Fibroblast of lung (primary cell): ENCODE measurements at places on chromosomes 5 and 9. TPM values are rescaled to one million over a fixed set of nuclear protein-coding genes. Genes with fewer than 3 reads are reported as not detected.

GRCh38 chr9:100775912-100776311, 198.0 kb downstream of the CAVIN4 start:
- H3K36me3 ChIP-seq, result no peaks in the 10 kb centered on the region
- H3K4me1 ChIP-seq, result no peaks in the 10 kb centered on the region
- no peak overlapping the region for H3K27ac ChIP-seq
- no peak overlapping the region for H3K4me3 ChIP-seq

GRCh38 chr5:177096162-177097015, 9.7 kb downstream of the FGFR4 start:
- no peak overlapping the region for H3K27ac ChIP-seq
- H3K4me3 ChIP-seq, result no peak overlapping the region
- peaks cover 9% of the 10 kb centered on the region for H3K36me3 ChIP-seq
- H3K4me1 ChIP-seq, result peaks cover 23% of the 10 kb centered on the region
- H3K27me3 ChIP-seq, result no peaks in the 10 kb centered on the region
- no peak for DNase-seq

- DNase-seq, result no peak
- H3K27ac ChIP-seq, result no peak overlapping the region
- H3K4me3 ChIP-seq, result no peak overlapping the region
- no peaks in the 10 kb centered on the region for H3K4me1 ChIP-seq
These were observed 33.3 kb downstream of the DMRT2 start for GRCh38 chr9:1083325-1083913.

DNA sequence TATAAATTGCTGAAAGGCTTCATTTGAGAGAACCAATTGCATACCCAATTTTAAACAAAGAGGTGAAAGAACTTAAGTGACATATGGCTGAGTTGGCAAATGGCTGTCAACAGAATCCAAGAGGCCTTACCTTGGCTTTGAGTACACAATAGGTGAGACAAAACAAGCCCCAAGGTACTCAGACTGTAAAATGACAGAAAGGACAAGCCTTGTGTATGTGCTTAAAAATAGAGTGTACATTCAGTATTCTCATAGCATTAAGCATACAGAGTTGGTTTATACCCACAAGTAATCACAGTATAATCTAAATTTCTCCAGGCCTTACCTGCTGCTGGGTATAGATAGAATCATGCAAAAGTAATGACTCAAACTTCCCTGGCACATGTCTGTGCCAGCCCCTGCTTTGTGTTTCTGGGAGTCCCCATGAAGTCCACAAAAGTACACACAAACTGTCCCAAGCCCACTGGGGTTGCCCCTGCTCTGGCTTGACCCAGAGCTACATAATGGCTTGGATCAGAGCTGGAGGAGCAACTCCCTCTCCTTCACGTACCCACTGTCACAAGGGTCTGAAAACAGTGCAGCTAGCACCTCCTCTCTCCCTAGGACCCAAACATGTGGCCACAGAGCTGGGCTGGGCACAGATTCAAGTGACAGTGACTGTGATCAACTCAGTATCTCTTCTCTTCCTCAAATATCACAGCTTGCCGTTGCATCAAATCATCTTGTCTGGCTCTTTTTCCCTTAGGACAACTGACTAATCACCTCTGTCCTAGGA, 250.8 kb downstream of the ENC1 start:
- H3K4me1 ChIP-seq, result no peaks in the 10 kb centered on the region
- H3K27ac ChIP-seq, result no peak overlapping the region
- no peaks in the 10 kb centered on the region for H3K27me3 ChIP-seq
- no peak overlapping the region for H3K4me3 ChIP-seq

GRCh38 chr5:149405550-149406202, 26.6 kb upstream of the IL17B start:
- peak overlapping the region; percentile 90 for H3K27ac ChIP-seq
- H3K4me1 ChIP-seq, result peaks cover 30% of the 10 kb centered on the region
- H3K36me3 ChIP-seq, result no peaks in the 10 kb centered on the region

DNA sequence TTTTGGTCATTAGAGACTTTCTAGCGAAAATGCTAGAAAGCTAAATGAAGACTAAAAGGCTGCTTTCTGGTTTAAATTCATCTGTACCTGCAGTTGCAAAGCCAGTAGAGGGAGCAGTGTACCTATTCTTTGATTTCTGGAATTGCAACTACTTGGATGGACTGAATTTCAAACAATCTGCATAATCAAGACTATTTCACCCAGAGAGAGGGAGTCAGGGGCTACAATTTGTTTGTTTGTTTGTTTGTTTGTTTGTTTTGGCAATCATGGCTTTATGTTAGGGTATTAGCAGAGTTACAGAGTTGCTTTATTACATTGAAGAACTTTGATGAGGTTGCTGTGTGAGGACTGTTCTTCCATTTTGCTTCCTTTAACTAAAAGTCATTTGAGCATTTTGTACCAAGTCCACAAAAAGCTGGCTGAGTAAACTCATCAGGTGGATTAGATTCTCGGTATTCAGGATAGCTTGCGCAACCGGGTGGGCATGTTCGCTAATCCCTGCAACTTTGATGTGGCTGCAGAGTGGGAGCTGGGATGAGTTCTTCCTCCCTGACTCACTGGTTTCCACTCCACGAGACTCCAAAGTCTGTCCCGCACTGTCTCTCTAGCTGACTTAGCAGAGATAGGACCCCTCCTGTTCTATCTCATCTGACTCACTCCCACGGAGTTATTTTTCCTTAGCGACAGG, 80.0 kb upstream of the TUT7 start:
- peak overlapping the region; percentile 20 for H3K4me3 ChIP-seq
- H3K27me3 ChIP-seq, result no peaks in the 10 kb centered on the region
- H3K4me1 ChIP-seq, result no peaks in the 10 kb centered on the region
- no peaks in the 10 kb centered on the region for H3K36me3 ChIP-seq
- DNase-seq, result peak; percentile 86

DNA sequence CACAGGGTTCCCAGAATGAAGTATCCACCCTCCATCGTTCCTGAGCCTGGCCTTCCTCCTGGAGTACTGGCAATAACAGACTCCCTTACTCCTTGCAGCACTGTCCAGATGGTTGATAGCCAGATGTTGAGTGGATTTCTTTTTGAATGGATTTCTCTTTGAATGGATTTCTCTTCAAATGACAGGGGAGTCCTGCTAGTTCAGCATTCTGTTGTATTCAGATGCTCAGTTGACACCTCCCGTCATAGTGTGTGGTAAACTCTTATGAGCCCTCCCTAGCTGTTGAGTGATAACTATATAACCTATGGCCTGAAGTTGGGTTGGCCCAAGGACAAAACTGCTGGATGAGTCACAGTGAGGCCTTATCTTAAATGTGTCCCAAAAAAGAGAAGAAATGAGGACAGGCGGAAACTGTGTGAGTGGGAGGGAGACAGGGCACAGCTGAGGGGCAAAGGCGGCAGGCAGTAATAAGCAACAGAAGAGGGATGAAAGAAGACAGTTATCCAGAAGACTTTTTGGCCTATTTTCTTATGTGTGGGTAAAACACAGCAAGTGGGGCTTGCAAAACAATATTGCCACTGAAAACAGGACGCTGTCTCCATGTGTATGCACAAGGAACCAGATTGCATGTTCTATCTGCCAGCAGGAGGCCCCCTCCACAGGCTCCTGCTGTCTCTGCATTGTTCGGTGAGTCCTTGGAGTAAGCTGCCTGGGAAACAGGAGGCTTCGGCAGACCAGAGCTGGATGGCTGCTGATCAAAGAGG, 209.5 kb upstream of the S1PR3 start:
- no peak overlapping the region for H3K4me3 ChIP-seq
- peak; percentile 77 for DNase-seq
- H3K36me3 ChIP-seq, result no peaks in the 10 kb centered on the region
- no peaks in the 10 kb centered on the region for H3K27me3 ChIP-seq
- H3K27ac ChIP-seq, result no peak overlapping the region

GRCh38 chr9:93136011-93136440, 2.0 kb upstream of the NINJ1 start:
- H3K27ac ChIP-seq, result no peak overlapping the region
- no peak overlapping the region for H3K4me3 ChIP-seq
- H3K36me3 ChIP-seq, result no peaks in the 10 kb centered on the region
- H3K27me3 ChIP-seq, result no peaks in the 10 kb centered on the region
- DNase-seq, result peak; percentile 53

DNA sequence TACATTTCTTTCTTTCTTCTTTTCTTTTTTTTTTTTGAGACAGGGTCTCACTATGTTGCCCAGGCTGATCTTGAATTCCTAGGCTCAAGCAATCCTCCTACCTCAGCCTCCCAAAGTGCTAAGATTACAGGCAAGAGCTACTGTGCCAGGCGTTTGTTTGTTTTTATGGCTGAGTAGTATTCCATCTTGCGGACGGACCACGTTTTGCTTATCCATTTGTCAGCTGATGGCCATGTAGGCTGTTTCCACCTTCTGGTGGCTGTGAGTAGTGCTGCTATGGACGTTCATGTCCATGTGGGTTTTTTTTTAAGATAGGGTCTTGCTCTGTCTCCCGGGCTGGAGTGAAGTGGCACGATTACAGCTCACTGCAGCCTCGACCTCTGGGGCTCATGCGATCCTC, 2.5 kb downstream of the DOK3 start:
- no peaks in the 10 kb centered on the region for H3K27me3 ChIP-seq
- no peak for DNase-seq
- H3K4me1 ChIP-seq, result no peaks in the 10 kb centered on the region
- peaks cover 18% of the 10 kb centered on the region for H3K36me3 ChIP-seq
- no peak overlapping the region for H3K4me3 ChIP-seq
- H3K27ac ChIP-seq, result no peak overlapping the region

DNA sequence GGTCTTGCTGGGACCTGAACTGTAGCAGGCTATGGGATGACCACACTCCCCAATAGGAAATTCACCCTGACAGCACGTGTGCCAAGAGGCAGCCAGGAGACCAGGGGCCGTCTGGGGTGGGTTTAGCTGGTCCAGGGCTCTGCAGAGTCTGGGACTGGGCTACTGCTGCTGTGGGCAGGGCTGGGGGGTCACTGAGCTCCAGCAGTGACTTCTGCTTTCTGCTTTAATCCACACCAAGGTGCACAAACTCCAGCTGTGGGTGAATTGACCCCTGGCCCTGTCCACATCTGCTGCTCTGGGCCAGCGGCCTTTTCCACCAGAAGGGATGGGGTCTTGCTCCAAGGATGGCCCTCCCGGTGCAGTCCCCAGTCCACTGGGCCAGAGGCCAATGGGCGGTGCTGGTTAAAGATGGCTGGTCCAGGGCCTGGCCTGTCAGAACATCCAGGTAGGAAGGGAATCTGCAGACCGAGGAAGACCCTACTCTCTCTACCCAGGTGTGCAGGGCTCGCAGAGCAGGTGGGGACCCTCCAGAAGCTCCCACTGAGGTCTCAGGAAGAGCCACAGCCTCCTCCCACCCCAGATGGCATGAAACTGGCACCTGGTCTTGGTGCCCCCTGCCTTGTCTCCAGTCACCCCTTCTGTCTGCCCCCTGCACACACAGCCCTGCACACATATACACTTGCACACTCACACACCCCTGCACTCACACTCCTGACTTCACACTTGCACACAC, 28.0 kb downstream of the GLT6D1 start:
- no peak overlapping the region for H3K4me3 ChIP-seq
- H3K4me1 ChIP-seq, result no peaks in the 10 kb centered on the region
- DNase-seq, result no peak
- H3K27ac ChIP-seq, result no peak overlapping the region
- H3K27me3 ChIP-seq, result no peaks in the 10 kb centered on the region

DNA sequence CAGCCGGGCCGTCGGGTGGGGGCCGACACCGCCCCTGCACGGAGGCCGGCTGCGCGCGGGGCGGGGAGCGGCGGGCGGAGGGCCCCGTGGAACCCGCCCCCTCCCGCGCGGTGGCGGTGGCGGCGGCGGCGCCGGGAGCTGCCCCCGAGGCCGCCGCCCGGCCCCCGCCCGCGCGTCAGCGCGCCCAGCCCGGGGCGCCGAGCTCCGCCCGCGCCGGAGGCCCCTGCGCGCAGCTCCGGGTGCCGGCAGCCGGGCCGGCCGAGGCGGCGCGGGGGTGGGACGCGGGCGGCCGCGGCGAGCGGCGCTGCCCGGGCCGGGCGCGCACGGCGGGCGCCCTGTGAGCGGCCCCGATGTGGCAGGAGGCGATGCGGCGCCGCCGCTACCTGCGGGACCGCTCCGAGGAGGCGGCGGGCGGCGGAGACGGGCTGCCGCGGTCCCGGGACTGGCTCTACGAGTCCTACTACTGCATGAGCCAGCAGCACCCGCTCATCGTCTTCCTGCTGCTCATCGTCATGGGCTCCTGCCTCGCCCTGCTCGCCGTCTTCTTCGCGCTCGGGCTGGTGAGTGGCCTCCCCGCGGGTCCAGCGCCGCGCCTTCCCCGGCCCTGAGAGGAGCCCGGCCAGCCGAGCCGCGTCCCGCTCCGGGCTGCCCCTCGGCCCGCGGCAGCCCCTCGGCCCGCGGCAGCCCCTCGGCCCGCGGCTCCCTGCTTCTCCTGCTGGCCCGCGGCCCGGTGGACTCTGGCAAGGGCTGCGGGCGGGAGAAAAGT, at the start of gene ADCY2:
ADCY2 (plus strand) TSS at position 192 of the 766 bp plus-strand sequence; CDS start at position 351, 159 bp downstream.
- H3K4me1 ChIP-seq, result no peaks in the 10 kb centered on the region
- H3K27ac ChIP-seq, result no peak within 1 kb of the TSS
- H3K27me3 ChIP-seq, result peaks cover 6% of the 10 kb centered on the region
- DNase-seq, result peak; percentile 34
- H3K4me3 ChIP-seq, result no peak within 1 kb of the TSS
- H3K36me3 ChIP-seq, result no peaks in the 10 kb centered on the region

DNA sequence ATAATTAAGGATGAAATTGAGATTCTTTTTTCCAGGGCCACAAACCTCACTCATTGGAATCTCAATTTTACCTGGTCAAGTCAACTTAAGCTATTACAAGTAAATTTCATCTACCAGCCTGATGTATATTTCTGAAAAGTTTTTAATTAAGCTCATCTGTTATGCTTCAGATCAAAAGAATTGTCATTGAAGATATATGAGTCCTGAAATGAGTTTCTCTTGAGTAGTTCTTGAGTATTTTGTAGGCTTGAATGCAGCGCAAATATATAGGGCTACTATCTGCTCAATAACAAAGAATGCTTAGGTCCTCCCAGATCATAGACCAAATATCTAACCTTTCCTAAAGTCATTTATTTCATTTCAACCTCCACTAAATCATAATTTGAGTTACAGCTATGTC, 482.2 kb upstream of the ST8SIA4 start:
- DNase-seq, result no peak
- no peaks in the 10 kb centered on the region for H3K4me1 ChIP-seq
- no peaks in the 10 kb centered on the region for H3K36me3 ChIP-seq
- H3K27ac ChIP-seq, result no peak overlapping the region
- H3K4me3 ChIP-seq, result no peak overlapping the region
- H3K27me3 ChIP-seq, result no peaks in the 10 kb centered on the region

The ENTR1 gene
- total RNA-seq, result 31.9 and 32.4 TPM in 2 replicates

The COL27A1 gene
- 3.6 and 5.4 TPM in 2 replicates for total RNA-seq

The PCDHB15 gene
- total RNA-seq, result 0.77 and 1.8 TPM in 2 replicates

The SYNPO gene
- 5.6 and 6.6 TPM in 2 replicates for total RNA-seq

The SPATA31C1 gene
- not detected in 2 replicates for total RNA-seq

The ZNF354C gene
- total RNA-seq, result 11.8 and 12.4 TPM in 2 replicates
